ENCODE measurements at places on chromosomes 12 and 14.

GRCh38 chr14:101830271-101830670 is 68.8 kb downstream of the PPP2R5C start:
- no peak for DNase-seq

- DNase-seq: no peak
Observed at GRCh38 chr12:19030603-19031002, 98.9 kb upstream of the PLEKHA5 start.

- DNase-seq: no peak
Observed at GRCh38 chr12:127599436-127599835, 667.5 kb upstream of the TMEM132C start.

- no peak for DNase-seq
Observed at GRCh38 chr12:1696800-1697199, 5.9 kb downstream of the ADIPOR2 start.

- no peak for DNase-seq
Observed at GRCh38 chr12:78829690-78830089, 34.9 kb upstream of the SYT1 start.

- DNase-seq: no peak
Observed at GRCh38 chr14:99604766-99605298, 825 bp upstream of the CCDC85C start.

- peak; percentile 30 for DNase-seq
Observed at GRCh38 chr12:87995581-87996178, 33.5 kb downstream of the C12orf50 start.

- DNase-seq: no peak
Observed at GRCh38 chr12:119931402-119931801, 54.3 kb upstream of the CIT start.

DNA sequence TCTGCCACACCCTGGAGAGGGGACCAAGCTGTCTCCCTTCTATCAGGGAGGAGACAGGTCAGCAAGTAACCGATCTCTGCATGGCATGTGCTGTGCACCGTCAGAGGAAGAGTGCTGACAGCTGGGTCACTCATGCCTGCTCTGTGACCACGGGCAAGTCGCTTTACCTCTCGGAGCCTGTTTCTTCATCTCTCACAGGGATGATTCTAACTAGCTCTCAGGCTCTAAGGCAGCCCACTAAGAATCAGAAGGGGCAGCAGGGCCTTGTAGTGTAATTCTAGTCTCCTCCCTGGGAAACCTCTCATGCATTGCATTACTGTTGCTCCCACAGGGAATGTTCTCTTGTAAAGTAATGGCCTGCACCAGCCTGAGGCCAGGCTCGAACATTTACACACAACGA is 11.9 kb downstream of the CD9 start:
- DNase-seq: no peak

GRCh38 chr14:100045642-100046344 is 19.4 kb upstream of the EVL start:
- DNase-seq: no peak
